Lower leg skin (tissue), 4 donors: ENCODE measurements at places on chromosomes 7 and 10.

DNA sequence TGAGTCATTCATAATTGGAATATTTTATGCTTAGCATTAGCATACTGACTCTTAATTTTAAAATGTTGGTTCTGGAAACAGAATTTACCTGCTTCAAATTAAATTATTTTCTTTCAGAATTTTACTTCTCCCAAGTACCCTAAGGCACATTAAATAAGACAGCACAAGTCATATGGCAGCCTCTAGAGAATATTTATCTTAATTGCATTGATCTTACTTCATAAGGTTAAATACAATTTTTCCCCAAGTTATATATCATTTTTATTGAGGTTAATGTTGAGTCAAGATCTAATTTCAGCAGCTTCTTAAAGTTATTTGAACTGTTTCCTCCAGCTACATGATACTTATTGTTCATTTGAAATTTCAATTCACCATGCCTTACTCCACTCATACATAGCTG is 123.1 kb upstream of the IMMP2L start:
- no peak for DNase-seq

DNA sequence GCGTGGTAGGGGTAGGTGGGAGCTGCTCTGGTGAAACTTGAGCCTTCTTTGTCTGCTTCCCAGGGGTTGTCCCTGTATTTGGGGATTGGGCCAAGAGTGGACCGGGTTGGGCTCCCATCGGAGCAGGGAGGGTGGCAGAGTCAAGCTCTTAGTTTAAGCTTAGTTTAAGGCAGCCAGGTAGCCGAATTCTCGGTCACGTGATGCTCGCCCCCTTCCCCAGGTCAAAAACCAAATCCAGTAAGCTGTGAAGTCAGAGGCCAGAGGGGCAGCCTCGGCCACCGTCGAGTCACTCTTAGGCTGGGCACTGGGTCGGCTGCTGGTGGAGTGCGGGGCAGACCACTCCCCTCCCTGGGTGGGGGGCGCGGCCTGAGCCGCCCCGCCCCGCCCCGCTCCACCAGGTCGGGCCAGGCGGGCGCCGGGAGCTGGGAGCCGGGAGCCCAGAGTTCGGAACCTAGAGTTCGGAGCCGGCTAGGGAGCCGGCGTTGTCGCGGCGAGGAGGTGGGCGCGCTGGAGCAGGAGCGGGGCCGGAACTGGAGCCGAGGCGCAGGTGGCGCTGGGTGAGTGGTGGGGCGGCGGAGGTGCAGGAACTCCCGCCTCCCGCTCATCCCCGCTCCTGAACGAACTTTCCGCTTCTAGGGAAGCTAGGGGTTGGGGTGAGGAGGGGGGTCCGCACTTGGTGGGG is 2.8 kb upstream of the LZTS2 start:
- no peak for DNase-seq

GRCh38 chr7:155064186-155064585 is 5.9 kb upstream of the HTR5A start:
- no peak for DNase-seq

DNA sequence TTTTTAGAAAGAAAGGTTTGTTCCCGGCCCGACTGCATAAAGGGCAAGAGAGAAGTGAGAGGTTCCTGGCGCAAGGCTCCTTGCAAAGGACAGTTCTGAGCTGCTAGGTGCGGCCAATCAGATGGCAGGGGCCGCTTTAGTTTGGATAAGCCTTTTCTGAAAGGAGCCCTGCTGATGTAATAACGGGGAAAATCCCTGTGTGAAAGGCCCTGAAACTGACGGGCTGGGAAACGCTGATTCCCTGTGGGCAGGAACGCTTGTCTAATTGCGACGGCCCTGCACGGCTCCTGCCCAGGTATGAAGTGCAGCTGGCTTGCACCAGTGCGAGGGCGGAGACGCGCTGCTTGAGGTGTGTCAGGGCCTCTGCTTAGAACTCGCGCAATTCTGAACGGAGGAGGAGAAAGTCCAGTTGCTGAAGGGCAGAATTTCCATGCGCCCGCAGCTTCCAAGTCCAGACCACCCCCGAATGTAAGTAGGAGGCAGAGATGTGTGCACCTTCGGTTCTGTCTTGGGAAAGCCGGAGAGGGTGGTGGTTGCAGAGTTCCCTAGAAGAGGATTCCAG is 30.5 kb downstream of the TACC2 start:
- DNase-seq: peak; percentile 74

DNA sequence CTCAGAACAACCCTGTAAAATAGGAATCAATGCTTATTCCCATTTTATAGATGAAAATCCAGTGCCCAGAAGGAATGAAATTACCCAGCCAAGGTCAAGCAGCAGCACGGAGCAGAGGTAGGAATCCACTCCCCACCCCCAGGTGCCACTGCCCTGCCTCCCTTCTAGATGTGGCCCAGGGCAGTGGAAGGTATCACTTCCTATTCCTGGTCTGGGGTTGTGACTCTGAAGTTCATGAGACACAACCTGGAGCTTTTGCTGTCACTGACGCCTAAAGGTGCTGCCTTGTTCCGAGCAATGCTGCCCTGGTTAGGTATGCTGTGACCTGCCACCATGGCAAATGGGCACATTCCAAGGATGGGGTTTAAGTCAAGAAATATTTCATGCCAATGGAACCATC is 53.6 kb downstream of the PIK3AP1 start:
- no peak for DNase-seq

GRCh38 chr7:37957221-37957970 is 37.0 kb downstream of the EPDR1 start:
- DNase-seq: no peak

GRCh38 chr7:3605222-3605621 is 304.2 kb downstream of the SDK1 start:
- no peak for DNase-seq

DNA sequence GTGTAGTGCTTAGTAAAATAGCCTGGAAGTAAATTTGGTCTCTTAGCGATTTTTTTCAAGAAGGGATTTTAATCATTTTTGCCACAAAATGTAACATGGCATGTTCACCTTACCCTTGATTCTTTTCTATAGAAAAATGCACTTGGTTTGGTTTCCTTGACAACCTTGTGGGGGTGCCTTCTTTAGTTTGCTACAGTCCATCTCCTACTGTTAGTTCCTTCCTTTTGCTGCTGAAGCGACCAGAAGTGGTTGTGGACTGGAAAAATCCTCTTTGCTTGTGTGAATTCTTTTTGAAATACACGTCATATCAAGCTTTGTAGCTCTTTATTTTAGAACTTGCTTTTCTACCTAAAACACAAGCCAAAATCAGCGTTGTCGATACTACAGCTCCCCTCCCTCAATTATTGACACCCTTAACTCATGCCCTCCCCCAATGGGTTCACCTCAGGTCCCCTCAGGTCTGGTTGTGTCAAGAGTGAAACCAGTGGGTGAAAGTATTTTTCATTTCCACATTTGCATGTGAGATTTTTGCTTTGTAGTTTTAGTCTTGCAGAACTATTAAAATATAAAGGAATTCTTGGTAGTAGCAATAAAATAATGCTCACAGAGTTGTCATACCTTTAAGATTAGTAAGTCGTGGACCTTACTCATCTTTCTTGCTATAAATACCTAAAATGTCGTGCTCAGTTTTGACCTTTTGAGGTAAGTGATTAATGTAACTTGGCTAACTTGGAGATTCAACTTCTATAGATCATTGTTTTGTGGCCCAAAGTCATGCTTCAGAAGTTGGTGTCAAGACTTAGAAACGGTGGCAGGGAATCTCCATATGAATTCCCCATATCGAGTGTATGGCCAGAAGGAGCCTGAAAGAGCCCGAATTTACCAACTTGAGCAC is 1.5 kb downstream of the ACTR3B start:
- no peak for DNase-seq

DNA sequence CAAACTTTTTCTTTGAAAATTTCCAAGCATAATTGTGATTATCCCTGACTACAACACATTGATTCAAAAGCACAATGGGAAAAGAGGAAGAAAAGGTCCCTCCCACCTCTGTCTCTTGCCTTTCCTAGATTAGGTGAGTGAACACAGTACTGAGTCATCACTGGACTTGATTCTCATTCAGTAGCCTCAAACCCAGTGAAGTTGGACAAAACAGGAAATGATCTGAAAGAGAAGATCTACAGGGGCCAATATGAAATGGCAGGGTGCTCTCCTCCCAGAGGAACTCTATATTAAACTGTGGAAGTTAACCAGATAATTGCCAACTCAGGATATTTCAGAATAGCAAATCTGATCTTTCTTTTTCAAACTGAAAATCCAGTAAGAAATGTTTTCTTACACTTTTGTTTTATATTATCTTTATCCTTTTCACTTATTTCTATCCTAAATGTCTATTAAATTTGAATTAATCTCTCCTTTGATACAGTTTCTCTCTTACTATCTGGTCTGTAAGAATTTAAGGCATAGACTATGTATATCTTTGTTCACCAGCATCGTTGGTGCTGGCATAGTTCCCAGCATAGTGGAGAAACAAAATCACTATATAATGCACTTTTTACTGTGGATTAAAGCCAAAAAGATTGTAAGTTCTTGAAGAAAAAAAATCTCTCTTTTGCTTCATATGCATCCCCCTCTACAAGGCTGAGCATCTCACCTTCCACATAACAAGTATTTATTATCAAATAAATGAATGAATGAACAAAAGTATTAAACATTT is 41.4 kb upstream of the IKZF1 start:
- DNase-seq: no peak

DNA sequence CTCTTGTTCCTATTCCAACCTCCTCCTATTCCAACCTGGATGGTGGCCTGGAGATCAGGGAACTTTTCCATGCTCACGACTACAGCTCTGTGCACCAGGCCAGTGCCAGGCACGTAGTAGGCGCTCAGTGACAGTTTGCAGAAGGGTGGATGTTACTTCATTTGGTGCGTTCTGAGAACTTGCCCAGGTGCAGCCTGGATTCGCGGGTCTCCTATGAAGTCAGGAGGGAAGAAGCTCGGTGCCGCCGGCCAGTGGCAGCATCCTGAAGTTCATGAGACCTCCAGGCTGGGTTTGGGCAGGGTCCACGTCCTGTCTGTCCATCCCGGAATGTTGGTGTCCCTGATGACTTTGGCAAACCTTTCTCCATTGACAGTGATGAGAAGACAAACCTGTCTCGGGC is 21.3 kb downstream of the LHPP start:
- no peak for DNase-seq
